ENCODE measurements at places on chromosomes 4 and X.

- no peak for DNase-seq
Observed at GRCh38 chrX:30141966-30142365, 73.4 kb upstream of the MAGEB2 start.

- DNase-seq: no peak
Observed at GRCh38 chrX:77572322-77572721, 125.1 kb downstream of the FGF16 start.

DNA sequence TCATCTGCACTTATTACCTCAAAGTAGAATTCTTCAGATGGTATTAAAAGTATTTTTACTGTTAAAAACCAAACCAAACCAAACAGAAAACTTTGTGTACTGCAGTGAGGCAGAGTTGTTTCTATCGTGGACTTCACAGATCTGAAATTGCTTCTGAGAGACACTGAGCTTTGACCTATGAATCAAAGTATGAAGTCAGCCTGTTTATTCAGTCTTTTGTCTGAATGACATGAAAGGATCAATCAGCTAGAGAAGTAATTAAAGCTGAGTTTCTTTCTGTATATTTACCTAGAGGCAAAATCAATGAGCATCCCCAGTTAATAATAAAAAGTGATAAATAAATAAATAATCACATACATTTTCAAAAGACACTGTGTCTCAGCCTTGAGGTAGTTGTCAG is 2121.0 kb downstream of the PCDH7 start:
- DNase-seq: no peak

DNA sequence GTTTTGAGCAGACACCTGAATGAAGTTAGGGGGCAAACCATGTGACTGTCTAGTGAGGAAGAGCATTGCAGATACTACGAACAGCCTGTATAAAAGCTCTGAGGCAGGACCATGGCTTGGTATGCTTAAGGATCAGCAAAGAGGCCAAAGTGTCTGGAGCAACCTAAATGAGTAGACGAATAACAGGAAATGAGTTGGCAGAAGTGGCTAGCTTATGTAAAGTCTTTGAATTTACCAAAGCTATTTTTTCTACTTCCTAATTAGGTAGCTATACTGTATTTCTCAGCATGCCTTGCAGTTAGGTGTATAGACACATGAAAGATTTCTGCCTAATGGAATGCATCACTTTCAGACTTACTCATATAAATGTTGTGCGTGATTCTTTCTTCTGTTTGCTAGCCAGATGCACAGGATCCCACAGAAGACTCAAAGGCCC is 9.3 kb upstream of the GPRIN3 start:
- no peak for DNase-seq

GRCh38 chrX:9698576-9698975 is 67.1 kb downstream of the GPR143 start:
- no peak for DNase-seq

DNA sequence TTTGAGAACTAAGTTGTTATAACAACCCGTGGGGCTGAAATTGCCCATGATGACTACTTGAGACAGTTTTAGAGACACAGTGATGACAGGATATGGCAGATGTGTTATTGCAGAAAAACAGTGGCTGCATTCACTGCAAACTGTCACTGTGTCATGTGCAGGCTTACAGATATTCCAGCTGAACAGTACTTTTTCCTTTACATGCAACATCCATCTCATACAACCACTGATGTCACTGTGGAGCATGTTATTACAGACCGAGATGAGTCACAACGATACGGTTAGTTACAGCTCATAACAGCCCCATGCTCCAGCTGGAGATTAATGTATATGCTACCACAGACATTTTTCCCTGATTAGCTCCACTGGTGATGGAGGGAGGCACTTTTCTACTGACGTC is 207.4 kb downstream of the TMA16 start:
- DNase-seq: no peak

DNA sequence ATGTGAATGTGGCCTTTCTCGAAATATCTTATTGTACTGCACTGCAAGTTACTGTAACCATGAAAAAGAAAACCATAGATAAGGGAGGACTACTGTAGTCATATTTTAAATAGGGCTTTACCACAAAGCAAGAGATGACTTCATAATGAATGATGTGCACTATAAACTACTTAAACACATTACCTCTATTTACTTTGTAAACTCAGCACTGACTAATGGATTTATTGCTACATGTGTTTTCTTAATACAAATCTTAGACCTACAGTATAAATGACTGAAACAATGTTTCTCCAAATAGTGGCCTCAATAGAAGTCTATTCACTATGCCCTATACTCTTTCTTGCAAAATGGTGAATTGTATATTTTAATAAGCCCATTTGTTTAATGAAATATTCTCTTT is 61.1 kb downstream of the HDX start:
- no peak for DNase-seq

DNA sequence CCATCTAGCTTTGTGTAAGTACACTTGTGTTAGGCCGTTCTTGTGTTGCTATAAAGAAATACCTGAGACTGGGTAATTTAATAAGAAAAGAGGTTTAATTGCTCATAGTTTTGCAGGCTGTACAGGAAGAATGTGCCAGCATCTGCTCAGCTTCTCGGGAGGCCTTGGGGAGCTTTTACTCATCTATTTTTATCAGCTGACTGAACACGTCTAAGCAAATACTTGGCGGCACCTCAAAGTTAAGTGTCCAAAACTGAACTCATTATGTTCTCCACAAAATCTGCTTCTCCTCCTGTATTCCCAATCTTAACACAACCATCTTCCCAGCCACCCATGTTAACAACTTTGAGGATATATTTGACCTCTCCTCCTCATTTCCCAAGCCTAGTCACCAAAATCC is 42.4 kb upstream of the GATB start:
- DNase-seq: no peak

- no peak for DNase-seq
Observed at GRCh38 chr4:90994851-90995574, 867.8 kb downstream of the CCSER1 start.

DNA sequence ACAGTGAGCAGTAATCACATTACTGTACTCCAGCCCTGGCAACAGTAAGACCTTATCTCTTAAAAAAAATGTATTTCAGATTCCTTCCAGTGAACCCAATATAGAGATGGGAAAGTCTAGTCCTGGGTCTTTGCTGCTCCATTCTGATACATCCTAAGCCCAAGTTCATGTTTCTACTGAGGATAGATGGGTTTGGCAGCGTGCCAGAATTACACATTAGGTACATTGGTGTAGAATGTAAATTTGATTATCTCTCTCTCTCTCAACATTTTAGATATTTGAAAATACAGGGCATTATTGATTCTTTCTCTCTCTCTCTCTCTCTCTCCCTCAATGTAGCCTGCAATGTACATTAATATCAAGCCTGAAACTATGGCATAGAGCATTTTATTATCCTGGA is 43.5 kb upstream of the ZNF330 start:
- DNase-seq: no peak

GRCh38 chr4:155946486-155946885 is 7.2 kb downstream of the CTSO start:
- no peak for DNase-seq

GRCh38 chrX:56564164-56564885 is 898 bp downstream of the UBQLN2 start:
- peak; percentile 29 for DNase-seq

DNA sequence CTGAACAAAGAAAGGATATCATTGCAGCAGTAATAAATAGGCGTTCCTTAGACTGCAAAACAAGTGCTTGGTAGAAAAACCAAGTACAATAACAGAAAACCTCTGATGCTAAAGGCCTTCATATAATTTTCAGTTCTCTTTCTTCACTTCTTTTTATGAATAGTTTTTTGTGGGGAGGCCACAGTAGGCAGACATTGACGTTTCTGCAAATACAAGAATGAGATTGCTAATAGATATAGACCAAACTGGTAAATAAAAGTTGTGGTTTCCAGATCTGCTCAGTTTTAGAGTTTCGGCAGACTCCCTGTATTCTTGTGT is 57.0 kb upstream of the RAP1GDS1 start:
- no peak for DNase-seq

DNA sequence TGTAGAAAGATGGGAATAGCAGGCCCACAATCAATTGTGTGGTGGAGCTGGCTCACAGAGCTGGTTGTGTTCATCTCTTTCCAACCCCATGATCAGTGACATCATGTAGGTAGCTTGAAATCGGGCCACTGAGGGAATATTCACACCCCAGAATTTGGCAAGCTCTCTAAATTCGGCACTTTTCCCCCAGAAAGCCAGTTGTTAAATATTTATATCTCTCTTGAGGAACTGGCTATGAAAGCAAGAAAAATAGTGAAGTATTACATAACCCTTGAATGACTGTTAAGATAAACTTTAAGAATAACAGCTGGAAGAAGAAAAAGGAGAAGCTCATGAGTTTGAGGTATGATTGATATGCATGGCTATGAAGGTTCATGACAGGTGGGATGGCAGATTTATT is 38.9 kb downstream of the GPRIN3 start:
- DNase-seq: no peak

DNA sequence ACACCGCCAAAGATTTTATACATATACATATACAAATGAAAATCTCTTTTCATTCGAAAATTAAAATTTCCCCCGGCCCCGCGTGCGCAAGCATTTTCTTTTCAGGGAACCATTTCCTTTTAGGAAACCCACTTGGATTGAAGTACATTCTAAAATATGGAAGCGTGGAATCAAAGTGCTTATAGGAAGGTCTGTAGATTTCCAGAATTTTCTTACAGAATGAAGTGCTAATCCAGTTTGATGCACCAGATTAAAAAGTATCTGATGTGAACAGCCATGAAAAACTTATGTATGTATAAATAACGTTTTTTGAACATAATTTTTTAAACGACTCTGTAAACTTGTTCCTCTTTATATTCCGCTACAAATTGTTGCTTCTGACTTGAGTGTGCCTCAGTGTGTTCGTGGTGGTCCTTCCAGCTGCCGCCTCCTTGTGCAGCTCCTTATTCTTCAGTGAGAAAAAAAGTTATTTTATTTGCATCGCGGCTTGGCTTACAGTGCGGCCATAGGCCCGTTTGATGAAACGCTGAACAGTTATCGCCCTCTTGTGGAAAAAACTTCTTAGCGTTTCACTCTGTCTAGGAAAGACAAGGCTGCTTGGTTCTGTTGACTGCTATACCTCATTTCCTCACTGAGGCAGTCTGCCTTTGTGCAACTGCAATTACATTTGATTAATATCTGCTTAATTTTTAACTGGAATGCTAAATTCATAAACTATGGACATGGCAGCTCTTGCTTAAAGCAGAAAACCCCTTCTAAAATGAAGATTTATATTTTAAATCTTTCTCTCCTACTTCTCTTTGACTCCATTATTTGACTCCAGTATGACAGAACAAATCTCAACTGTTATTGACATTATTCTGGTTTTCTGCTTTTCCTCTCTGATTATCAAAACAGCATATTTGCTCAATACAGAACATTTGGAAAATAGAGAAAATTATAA is 4.7 kb upstream of the NKX6-1 start:
- no peak for DNase-seq

GRCh38 chrX:31139961-31140360 is 68.1 kb upstream of the FTHL17 start:
- no peak for DNase-seq

GRCh38 chr4:104818579-104818978 is 323.9 kb upstream of the CXXC4 start:
- DNase-seq: no peak

GRCh38 chr4:139770361-139770760 is 104.7 kb downstream of the MGST2 start:
- no peak for DNase-seq

- no peak for DNase-seq
Observed at GRCh38 chr4:53376900-53377299, 541 bp upstream of the FIP1L1 start.

DNA sequence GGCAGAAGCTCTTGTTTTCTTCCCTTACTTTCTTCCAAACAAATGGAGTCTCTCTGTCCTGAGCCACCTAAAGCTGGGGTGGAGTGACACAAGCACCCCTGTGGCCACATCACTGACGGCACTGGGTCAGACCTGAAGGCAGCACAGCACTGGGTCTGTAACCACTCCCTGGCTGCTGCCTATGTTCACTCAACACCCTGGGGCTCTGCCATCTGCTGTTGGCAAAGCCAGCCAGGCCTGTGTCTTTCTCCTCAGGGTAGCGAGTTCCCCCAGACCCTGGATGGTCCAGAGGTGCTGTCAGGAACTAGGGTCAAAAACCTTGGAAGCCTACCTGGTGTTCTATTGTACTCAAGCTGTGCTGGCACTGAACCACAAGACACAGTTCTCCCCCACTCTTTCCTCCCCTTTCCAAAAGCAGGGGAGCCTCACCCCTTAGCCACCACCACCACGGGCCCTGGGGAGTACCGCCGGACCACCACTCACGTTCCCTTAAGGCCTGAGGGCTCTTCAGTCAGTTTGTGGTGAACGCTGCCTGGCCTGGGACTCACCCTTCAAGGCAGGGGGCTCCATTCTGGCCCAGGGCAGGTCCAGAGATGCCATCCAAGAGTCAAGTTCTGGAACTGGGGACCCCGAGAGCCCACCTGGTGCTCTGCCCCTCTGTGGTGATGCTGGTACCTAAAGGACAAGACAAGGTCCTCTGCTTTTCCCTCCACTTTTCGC is 31.5 kb downstream of the TMEM271 start:
- DNase-seq: no peak

GRCh38 chr4:155319516-155319915 is 57.2 kb downstream of the MAP9 start:
- no peak for DNase-seq

DNA sequence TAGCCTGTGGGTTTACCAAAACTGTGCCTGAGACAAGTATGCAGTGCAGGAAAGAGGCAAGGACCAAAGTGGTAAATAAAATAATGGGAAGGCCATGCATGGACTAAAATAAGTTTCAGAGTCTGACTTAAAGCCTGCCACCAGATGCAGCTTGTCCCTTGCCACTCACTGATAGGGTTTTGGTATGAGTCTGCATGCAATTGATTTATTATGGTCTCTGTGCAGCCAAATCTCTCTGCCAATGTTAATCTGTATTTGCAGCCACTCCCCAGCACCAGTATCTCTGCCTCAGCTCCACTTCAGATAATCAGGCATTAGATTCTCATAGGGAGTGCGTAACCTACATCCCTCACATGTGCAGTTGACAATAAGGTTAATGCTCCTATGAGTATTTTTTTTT is 5.5 kb upstream of the FGF2 start:
- DNase-seq: no peak

GRCh38 chrX:79444694-79445210 is 77.6 kb upstream of the ITM2A start:
- no peak for DNase-seq
